Activated CD8-positive, alpha-beta memory T cell treated with anti-CD3 and anti-CD28 coated beads for 24 hours (primary cell): ENCODE measurements at places on chromosomes 1 and 21.

DNA sequence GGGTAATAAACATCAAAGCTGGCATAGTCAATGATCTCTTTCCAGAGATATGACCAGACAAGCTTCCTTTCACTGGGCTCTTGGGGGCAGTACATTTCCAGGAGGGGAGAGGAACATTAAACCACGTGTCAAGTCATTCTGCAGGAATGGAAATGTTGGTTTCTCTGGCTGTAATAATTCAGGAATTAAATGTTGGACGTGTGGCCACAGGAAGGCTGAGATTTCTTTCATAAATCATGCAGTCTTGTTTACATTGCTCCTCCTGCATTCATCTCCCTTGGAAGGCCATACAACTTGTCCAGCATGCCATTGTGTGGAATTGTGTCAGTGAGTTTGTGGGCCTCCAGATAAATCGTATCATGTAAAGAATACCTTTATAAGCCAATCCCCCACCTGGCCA lies 259.2 kb downstream of the ADGRL2 start:
- no peak for DNase-seq

GRCh38 chr21:33993286-33994231 lies 78.0 kb upstream of the ATP5PO start:
- no peak for DNase-seq

- DNase-seq: no peak
Measured at GRCh38 chr1:7651203-7651602, 119.9 kb upstream of the VAMP3 start.

DNA sequence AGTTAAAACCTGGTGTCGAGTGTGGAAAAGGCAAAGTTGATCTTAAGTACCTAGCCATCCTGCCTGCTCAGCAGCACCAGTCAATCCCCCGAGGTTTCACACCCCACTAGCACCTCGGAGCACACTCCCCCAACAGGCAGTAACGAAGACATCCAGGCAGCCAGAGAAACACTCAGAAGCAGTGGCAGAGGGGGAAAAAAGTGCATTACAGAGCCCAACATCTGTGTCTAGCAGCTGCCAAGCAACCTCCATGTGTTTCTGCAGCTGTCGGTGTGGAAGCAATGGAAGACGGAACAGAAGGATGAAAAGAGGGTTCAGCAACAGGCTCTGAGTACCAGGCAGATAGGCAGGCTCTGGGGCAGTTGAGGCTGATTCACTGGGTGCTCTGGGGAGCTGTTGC lies 73.4 kb upstream of the PROX1 start:
- no peak for DNase-seq

DNA sequence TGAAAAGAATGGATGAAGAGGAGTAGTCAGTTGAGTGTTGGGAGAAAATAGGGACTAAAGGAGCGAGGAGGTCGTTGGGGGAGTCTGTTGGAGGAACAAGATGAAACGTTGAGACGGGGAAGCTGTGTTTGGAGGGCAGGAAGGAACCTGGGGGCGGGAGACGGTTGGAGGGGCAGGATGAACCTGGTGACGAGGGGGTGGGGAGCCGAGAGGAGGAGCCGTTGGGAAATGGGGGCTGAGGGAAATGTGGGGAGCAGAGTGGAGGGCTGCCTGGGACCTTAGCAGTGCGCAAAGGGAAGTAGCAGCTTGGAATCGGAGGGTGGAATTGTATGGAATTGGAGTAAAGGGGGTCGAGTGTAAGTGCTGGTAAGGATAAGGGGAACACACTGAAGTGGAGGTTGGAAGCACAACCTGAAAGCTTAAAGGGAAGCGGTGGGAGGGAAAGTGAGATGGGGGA lies 630 bp downstream of the MTF2 start:
- DNase-seq: peak; percentile 62

DNA sequence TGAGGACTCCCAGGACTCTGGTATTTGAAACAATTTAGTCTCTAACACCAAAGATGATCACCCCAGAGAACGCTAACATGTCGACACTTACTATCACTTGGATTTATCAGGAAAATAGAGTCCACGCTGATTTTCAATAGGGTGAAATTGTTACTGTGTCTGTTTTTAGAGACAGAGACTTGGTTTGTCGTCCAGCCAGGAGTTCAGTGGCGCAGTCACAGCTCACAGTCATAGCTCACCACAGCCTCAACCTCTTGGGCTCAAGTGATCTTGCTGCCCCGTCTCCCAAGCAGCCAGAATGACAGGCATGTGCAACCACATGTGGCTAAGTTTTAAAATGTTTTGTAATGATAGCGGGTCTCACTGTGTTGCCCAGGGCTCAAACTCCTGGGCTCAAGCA lies 5.3 kb downstream of the SSU72 start:
- no peak for DNase-seq

DNA sequence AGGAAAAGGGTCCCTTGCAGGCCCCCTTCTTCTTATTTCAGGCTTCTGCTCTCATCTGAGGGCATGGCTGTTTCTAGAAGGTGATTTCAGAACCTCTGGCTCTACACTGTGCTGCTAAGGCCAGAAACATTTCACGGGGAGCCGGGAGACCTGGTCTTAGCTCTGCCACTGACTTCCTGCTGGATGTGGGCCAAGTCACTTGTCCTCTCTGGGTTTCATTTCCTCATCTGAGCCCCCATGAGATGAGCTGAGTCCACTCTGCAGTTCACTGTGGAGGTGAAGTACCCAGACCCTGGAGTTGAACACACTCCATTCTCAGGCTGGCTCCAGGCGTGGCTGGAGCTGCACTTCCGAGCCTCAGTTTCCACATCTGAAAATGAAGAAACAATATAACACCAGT lies 2.1 kb downstream of the PADI1 start:
- no peak for DNase-seq

- no peak for DNase-seq
Measured at GRCh38 chr1:246482805-246483568, 24.1 kb downstream of the SMYD3 start.

DNA sequence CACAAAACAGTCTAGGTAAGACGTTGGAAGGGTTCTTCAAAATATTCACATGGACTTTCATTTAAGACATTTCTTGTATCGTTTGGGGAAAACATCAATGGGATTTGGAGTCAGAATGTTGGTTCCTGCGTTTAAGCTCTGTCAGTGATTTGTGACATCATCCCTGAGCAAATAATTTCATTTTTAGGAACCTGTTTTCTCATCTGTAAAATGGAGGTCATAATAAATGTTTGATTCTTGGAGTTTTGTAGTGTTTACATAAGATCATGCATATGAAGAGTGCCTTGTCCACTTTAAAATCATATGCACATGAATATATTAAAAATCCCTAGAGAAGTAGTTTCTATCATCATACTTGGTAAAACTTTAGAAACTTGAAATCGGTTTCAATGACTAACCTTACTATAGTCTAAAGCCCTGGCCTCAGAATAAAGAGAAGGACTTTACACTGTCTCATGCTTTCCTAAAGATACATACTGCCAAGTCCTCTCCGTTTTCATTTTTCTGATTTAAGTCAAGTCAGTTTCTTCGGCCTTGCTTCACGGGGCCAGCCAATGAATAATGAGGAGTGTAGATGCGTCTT lies 178.4 kb downstream of the ADSS2 start:
- DNase-seq: no peak

- DNase-seq: no peak
Measured at GRCh38 chr1:110200666-110201065, 9.4 kb upstream of the KCNC4 start.

DNA sequence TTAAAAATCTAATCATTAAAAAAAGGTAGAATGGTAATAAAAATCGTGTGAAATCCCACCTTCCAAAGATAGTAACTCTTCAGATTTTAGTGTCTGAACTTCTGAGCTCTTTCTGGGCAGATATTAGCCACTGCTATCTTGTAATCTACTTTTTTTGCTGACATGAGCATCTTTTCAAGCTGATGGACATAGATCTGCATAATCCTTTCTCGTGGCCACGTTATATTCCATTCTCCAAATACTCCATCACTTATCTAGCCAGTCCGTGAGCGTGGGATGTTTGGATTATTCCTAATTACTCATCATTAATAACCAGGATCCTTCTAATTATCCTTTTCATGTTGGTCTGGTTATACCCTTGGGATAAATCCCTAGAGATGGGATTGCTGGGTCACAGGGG lies 254.2 kb upstream of the VAMP3 start:
- no peak for DNase-seq

GRCh38 chr1:201563941-201564340 lies 25.0 kb downstream of the NAV1 start:
- DNase-seq: no peak

- no peak for DNase-seq
Measured at GRCh38 chr1:188641566-188642211, 1812.9 kb downstream of the PLA2G4A start.

DNA sequence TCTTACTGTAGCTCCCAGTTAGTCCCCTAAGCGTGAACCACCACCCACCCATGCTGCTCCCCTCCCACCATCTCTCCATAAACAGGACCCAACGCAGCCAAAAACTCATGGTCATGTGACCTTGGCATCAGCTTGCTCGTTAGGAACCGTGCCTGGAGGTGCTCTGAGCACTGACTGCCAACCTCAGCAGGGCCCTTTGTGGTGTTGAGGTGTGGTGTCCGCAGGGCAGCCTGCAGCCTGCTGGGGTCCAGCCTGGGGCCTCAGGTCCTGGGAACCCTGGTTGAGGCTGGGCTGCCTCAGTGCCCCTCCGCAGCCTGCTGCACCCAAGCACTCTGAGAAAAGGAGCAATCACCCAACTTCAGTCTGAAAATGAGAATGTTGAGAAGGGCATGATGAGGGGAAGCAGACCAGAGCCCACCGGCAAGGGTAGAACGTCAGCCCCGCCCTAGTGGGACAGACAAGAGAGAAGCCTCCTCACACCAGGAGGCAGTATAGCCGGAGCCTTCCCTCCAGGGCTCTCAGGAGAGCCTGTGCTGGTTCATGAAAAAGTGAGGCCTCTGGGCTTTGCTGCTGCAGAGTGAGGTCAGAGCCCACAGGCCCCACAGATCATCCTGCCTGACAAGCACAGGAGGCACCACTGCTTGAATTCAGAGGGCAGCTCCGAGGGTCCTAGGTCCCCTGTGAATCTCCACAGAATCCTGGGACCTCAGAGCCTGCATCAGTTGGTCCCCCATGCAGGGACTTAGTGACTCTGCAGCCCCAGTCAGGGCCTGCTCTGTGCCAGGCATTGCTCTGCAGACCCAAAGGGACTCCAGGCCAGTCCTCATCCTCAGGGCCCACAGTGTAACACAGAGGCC lies 4.9 kb upstream of the COL6A2 start:
- DNase-seq: peak; percentile 40

DNA sequence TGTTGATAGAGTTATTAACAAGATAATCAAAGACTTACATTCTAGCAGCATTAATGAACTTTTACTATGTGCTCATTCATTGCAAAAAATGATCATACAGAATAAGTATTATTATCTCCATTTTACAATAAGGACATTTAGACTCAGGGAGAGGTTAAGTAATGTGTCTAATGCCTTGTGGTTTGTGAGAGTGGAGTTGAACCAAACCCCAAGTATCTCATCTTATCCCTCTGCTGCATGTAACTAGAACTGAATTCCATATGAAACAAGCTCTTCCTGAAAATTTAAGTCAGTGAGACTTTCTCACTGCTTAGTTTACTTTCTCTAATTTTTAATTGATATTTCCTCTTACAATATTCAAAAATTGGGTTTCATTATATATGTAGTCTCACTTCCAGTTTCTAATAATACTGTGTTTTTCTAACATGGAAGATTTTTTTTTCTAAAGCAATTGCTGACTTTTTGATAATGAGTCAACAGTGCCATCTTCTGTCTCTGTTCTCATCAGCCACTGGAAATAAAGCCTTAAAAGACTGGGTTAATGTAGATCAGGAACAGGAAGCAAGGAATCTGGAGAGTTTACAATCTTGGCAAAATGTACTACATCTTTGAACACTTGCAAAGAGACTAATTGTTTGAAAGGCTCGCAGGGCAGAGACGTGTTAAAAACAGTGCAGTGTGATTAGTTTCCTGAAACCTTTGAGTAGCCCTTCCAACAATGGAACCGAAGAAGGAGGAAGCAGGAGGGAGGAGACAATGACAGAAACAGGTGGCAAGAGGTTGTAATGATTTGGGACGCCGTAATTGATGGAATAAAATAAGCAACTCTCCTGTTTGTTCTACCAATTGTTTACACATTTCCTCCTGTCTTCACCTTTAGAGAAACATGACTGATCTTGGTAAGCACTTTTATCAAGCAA lies 567.6 kb downstream of the MRPL39 start:
- no peak for DNase-seq

- no peak for DNase-seq
Measured at GRCh38 chr1:17728123-17728712, 26.9 kb upstream of the ACTL8 start.

DNA sequence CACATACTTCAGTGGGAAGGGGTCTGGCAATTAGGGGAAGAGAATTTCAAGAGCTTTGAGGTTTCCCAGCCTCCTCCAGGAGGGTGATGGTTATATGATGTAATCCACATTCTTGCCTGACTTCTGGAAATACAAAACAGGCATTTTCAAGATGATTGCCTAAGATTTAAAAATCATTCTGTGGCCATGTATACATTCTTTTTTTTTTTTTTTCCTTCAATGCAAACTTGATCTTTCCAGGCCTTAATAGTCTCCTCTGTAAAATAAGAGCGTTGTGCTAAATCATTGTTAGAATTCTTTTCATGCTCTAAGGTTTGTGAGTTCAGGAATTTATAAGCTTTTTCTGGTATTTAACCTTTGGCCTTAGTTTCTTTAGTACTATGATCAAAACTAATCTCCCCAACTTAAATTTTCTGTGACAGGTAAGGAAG lies 192.3 kb upstream of the HMCN1 start:
- no peak for DNase-seq

DNA sequence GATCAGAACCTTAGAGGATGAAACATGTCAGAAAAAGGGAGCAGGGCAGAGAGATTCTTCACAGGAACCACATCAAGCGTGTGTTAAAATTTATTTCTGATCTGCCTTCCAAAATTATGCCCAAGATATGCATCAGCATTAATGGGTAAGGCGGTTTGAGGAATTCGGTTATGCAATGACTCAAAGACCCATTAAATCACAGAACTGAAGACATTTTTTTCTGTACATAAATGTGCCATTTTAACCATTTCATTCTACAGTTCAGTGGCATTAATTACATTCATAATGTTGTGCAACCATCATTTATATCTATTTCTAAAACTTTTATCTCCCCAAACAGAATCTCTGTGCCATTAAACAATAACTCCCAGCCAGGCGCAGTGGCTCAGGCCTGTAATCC lies 43.4 kb downstream of the CNST start:
- no peak for DNase-seq

- DNase-seq: peak; percentile 65
Measured at GRCh38 chr1:84936116-84936810, 43.3 kb upstream of the LPAR3 start.

DNA sequence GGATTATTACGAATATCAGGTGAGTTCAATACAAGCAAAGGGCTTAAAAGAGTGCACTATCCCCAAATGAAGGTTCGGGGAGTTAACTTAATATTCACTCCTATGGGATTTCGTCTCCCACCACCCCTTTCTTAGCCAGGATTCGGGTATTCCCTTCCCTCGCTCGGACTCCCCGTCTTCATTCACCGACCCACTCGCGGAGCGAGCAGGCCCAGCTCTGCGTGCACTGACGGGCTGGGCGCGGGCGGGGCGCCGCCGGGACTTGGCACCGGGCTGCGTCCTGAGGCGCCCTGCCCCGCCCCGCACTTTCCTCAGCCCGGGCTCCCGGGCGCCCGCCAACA lies 7.7 kb upstream of the MPZL1 start:
- DNase-seq: no peak

GRCh38 chr1:7922301-7922700 lies 18.3 kb downstream of the TNFRSF9 start:
- DNase-seq: no peak

- no peak for DNase-seq
Measured at GRCh38 chr1:28010969-28011368, 51.2 kb downstream of the XKR8 start.
